ENCODE measurements at places on chromosomes 2 and 18.
A peak's percentile ranks its signal among the peaks of the same experiment; 100 is the strongest.

GRCh38 chr2:196499686-196500085 lies 139.8 kb upstream of the CCDC150 start:
- DNase-seq = no peak

GRCh38 chr2:8525582-8526402 lies 156.1 kb upstream of the ID2 start:
- peak; percentile 88 for DNase-seq

DNA sequence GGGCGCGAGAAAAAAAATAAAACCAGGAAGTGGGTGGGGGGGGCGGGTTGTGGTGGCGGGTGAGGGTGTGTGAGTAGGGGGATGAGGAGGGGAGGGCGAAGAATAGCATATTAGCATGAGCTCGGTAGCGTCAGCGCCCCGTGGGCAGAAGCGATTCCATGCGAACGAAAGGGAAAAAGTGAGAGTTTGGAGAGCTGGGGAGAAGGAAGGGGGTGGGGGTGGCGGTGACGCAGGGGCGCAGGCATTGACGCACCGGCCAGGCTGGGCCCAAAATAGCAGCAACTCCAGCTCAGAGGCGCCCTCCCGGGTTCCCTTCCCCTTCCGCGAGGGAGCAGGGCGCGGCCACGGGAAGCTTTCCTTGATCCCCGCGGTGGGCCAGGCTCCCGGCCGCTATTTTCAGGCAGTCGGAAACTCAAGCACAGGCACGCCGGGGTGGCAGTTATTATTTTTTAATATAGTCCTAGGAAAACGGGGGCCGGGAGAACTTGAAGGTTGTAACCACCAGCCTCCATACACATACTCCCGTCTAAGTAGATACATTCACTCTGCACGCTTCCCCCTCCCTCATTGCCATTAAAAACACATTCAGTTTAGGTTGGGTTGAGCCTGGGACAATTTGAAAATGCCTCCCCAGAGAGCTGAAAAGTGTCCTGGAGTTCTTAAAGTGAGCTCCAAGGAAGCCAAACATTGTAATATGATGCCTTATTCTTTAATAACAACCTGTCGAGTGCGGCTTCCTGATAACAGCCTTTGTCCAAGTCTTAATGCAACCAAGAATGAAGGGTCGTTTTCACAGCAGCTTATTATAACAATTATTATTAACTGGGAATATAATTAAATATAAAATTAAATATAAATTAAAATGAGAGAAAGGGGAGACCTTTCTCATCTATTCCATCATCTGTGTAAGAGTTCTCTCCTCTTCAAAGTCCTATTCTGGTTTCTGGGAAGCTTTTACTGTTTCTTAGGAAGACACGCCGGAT lies 2.3 kb upstream of the NR4A2 start:
- DNase-seq = peak; percentile 92

DNA sequence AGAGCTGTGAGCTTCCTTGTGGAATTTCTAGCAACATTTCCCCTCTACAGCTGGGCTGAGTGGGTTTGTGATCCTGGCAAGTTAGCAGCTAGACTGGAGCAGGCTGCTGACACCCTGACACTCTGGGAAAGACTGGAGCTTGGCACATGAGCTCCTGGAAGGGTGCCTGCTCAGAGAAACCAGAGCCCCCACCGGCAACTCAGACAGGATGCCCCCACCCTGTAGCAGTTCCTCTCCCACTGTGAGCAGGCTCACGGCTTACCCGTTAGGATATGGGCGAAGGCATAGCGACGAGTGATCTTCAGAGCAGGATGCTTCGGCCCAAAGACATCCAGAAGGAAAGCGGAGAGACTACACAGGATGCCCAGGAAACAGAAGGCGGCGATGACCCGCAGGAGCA lies 11.2 kb downstream of the TMEM127 start:
- no peak for DNase-seq

- no peak for DNase-seq
Measured at GRCh38 chr2:121093692-121094091, 191.3 kb downstream of the TFCP2L1 start.
